Fibroblast of skin of left quadriceps (primary cell): ENCODE measurements at places on chromosomes 16 and 17.

DNA sequence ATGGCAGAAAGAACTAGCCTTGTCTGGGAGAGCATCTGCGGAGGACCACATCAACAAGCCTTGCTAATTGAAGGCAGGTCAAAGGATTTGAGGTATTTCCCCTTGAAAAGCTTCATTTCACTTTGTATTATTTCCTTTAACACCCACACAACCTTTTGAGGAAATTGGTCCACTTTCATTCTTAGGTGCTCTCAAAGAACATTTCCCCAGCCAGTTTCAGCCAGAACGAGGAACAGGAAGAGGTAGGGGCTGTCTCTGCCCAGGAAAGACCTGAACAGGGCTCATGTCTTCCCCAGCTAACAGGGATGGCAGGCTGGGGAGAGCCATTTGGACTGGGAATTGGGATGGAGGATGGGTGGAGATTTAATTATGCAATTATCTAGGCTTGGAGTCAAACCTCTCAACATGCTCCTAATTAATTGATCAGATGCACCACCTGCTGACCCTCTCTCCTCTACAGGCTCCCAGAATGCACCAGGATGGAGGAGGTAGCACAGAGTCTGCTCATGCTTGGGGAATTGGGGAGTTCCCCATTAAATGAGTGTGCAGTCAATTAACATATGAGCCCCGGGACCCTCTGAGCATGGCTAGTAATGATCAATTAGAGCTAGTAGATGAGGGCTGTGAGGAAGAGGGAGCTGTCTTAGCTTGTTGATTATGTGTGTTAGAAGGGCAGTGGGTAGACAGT, 84.6 kb downstream of the GP2 start:
- no peak for DNase-seq

- DNase-seq = no peak
Measured at GRCh38 chr17:14299280-14300141, 1.4 kb upstream of the HS3ST3B1 start.

- no peak for DNase-seq
Measured at GRCh38 chr17:65312718-65313377, 175.7 kb downstream of the RGS9 start.

- DNase-seq = no peak
Measured at GRCh38 chr17:32357615-32358014, 7.7 kb downstream of the ZNF207 start.

DNA sequence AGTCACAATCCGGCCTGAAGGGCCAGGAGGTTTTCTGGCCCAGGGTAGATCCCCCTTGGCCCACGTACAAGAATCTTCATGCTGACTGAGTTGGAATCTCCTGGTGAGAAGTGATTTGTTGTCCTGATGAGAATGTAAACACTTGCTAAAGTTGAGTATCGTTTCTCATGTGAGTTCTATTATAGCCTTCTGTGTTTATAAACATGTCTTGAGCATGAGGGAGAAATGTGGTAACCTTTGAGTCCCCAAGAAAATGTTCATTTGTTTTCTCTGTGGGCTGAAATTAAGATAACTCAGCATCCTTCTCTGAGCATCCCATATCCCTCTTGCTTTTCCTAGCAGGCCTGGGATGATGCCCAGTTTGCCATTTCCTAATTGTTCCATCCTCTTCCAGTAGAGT, 204.8 kb downstream of the FTO start:
- DNase-seq = no peak

DNA sequence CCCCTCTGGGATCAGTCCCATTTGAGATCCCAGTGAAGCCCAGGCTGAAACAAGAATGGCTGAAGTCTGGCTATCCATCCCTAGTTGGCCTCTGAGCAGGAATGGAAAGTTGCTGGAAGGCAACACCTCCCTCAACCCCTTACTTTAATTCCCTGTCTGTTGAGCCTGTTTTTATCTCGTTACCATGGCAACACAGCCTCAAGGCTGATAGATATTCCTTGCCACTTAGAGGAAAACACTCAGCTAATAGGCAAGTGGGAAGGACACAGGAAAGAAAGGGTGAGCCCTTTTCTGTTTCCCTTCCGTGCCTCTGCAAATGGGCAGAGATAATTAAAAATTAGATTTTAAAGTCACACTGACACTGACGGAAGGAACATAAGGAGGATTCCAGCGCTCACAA, 75.5 kb upstream of the CLEC3A start:
- DNase-seq = no peak

DNA sequence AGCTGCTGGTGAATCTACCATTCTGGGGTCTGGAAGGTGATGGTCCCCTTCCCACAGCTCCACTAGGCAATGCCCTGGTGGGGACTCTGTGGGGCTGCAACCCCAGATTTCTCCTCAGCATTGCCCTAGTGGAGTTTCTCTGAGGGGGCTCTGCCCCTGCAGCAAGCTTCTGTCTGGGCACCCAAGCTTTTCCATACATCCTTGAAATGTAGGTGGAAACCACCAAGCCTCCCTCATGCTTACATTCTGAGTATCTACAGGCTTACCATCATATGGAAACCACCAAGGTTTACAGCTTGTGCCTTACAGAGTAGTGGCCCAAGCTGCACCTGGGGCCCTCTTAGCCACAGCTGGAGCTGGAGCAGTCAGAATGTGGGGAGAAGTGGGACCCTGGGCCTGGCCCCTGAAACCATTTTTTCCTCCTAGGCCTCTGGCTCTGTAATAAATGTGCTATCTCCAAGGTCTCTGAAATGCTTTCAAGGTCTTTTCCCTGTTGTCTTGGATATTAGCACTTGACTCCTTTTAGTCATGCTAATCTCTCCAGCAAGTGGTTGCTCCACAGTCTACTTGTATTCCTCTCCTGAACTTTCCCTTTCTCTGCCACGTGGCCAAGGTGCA, 19.6 kb upstream of the DLX3 start:
- DNase-seq = no peak

- DNase-seq = no peak
Measured at GRCh38 chr17:81735264-81736102, 23.4 kb downstream of the SLC25A10 start.

DNA sequence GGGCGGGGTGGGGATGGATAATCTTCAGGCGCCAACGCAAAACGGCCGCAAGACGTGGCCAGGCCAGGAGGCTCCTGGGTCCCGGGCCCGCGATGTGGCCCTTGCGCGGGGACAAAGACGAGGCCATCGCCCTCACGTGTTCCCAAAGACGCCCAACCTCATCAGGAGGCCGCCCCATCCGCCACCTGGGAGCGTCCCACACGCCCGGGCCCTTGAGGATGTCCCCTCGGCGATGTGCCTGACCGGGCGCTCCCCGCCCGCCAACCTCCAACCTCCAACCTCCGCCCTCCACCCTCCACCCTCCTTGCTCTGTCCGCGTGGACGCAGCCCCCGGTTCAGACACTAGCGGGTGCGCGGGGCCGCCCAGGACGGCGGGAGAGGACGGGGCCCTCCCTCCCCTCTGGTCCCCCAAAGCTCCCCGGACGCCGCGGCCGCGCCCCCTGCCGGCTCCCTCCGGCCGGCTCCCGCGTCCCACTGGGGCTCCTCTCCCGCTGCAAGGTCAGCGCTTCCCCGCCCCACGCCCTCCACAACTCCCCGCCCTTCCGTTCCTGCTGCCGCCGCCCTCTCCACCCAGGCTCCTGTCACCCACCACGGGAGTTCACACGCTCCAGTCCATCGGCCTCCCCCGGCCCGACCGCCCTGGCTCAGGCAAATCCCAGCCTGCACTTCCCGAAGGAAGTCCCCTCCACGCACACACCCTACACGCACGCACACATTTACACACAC, 250.8 kb upstream of the RPL38 start:
- DNase-seq = no peak

GRCh38 chr17:310111-311010, 42.2 kb downstream of the RPH3AL start:
- no peak for DNase-seq

DNA sequence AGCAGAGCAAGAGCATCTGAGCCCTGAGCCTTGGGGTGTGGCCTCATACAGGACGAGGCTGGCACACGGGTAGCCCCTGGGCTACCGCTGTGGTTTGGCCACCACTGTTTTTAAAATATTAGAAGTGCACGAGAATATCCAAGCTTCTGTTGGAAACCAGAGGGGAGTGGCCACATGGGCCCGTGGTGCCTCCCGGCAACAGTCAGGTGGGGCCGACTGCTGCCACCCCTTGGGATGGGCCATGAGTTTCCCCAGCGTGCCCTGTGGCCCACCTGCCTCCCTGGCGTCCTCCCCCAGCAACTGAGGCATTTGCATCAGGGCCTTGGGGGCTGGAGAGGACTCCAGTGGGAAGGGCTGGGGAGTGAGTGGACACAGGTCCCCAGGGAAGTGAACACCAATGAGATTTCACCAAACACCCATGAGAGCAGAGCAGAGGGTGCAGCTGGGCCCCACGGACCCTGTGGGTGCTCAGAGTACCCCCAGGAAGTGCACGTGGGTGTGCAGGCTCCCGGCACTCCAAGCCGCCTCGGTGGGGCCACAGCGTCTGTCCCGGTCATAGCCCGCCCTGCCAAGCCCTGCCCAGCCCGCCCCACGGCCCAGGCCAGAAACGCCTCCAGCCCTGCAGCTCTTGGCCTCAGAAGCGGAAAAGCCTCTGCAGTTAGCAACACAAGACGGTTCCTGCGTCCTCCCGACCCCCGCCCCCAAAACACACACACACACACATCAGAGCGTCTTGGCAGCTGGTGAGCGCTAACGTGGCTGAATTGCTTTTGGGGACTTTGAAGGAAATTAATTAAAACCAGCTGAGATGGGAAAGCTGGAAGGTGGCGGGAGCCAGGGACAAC, 22.7 kb downstream of the ZNF469 start:
- DNase-seq = peak; percentile 44

DNA sequence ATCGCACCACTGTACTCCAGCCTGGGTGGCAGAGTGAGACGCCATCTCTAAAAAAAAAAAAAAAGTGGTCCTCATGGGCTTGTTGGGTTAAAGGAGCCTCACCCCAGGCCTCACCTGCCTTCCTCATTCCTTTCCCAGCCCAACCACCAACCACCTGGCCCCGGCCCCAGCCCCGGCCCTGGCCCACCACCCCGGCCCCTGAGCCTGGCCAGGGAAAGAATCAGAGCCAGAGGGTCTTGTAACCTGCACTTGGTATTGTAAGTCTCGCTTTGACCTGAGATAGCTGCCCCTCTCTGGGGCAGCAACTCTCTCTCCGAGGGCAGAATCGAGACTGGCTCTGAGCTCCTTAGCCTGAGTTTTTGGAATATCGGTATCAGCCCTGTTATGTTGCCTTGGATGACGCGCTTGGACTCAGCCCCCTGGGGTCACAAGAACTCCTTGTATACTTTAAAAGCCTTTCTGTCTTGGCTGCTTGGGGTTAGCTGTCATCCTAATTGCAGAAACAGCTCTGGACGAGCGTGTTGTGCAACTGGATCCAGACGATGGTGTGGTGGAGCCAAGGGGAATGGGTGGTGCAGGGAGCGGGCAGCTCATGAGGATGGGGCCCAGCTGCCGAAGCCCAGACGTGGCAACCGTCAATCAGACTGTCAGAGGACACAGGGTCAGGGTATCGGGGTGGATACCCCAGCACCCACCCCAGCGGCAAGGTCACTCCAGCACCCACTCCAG, 14.6 kb downstream of the SMTNL2 start:
- peak; percentile 8 for DNase-seq

GRCh38 chr16:4086153-4086552, 30.1 kb downstream of the ADCY9 start:
- no peak for DNase-seq

GRCh38 chr17:1197379-1197778, 17.6 kb upstream of the ABR start:
- DNase-seq = peak; percentile 72

DNA sequence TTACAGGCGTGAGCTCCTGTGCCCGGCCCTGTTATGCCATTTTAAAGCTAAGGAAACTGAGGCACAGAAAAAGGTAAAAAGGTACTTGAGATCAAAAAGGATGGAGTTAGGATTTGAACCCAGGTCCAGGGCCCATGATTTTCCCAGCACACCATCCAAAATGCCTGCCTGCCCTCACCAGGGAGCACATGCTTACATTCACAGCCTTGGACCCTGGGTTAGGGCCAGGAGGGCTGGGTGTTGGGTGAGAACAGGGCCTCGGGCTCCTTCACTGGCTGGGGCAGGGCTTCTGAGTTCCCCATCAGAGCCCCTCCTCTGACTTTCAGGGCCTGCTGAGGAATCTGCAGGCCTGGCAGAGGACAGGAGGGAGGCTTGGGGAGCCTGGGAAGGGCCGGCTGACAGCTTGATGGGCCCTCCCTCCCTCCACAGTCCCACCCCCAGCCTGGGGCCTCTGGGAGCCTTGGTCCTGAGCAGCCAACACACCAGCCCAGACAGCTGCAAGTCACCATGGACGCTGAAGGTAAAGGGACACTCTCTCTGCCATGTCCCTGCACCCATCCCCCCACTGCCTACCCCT, at the start of gene QPRT:
QPRT (plus strand) TSS at position 490 of the 577 bp plus-strand sequence; CDS start at position 508, 18 bp downstream.
- peak; percentile 51 for DNase-seq

DNA sequence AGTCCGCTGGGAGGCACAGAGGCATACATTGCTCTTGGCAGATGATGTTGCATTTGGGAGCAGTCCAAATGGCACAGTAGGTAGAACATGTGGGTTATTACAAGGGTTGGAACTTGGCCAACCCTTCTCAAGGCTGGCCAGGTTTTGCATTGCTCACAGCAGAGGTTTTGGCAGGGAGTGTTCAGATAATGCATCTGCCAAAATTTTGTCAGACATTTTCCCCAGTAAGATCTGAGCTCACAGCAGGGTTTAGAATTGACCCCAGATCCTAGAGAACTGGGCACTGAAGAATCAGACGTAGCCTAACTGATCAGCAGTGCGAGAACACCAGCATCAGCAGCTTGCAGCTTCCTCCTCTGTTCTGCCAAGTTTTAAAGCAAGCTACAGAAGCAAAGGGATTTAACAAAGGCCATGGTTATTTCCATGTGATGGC, 468.8 kb upstream of the KIF2B start:
- no peak for DNase-seq

DNA sequence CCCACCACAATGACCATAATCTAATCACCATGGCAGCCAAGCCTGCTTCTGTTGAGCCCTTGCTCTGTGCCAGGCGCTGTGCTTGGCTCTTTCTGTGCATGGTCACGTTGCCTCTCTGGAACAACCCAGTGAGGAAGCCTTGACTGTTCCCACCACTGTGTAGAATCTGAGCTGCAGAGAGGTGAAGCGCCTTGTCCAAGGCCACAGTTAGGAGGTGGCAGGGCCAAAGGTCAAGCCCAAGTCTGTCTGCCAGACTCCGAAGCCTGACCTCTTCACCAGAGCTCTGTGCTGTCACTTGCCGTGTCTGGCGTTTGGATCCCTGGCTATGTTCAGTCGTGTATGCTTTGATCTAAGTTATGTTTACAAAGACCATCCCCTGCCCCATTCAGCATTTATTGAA, 10.5 kb downstream of the CLEC16A start:
- no peak for DNase-seq
